ENCODE measurements at places on chromosomes 2 and 18.

DNA sequence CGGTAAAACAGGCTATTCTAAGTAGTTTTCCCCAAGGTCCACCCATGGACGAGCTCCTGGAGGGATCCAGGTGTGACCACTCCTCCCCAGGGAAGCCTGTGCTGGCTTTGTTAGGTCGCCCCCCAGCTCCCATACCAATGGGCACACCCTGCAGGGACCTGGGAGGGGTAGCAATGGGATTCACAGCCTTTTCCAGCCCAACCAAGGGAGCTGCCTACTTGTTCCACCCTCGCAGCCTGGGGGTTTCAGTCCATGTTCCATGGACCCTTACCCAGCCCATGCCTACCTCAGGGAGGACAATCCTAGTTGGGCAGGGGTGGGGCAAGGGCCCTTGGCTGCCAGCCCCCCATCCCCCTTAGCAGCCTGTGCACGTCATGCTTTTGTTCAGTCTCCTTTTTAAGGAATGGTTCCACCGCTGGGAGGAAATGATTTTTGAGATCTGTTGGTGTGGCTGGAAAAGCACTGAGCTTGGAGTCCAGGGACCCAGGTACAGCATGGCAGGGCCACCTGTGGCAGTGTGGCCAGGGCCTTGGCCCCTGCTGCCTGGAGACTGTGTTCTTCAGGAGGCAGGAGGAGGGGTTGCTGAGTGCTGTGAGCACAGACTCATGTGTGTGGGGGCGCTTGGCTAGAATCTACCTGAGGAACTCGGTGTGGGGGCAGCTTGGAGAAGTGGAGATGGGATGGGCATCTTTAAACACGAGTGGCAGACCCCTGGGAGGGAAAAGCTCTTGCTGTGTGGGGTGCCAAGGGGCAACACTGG is 166.8 kb downstream of the TWIST2 start:
- DNase-seq, result no peak

DNA sequence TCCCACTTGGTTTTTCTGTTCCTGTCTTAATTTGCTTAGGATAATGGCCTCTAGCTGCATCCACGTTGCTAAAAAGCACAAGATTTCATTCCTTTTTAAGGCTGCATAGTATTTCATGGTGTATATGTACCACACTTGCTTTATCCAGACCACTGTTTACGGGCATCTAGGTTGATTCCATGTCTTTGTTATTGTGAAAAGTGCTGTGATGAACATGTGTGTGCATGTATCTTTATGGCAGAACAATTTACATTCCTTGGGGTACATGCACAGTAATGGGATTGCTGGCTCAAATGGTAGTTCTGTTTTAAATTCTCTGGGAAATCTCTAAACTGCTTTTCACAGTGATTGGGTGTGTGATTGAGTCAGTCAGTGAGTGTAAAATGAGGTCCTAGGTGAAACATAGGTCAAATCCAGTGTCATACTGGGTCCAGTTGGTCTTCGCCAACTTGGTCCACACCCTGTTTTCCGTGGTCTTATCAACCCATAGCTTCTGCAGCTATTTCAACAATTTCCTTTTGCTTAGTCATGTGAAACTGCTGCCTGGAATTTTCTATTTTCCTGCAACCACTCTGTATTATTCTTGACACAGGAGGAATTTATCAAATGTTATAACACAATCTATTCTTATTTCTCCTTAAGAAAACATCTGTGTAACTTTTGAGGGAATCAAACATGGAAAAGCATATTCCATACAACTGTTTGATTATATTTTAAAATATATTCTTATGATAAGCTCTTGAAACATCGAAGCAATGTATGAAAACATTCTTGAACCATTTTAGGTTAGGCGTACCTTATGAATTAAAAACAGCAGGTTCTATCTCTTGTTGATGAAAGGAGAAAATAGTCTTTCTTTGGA is 82.9 kb downstream of the ADCYAP1 start:
- DNase-seq, result no peak

DNA sequence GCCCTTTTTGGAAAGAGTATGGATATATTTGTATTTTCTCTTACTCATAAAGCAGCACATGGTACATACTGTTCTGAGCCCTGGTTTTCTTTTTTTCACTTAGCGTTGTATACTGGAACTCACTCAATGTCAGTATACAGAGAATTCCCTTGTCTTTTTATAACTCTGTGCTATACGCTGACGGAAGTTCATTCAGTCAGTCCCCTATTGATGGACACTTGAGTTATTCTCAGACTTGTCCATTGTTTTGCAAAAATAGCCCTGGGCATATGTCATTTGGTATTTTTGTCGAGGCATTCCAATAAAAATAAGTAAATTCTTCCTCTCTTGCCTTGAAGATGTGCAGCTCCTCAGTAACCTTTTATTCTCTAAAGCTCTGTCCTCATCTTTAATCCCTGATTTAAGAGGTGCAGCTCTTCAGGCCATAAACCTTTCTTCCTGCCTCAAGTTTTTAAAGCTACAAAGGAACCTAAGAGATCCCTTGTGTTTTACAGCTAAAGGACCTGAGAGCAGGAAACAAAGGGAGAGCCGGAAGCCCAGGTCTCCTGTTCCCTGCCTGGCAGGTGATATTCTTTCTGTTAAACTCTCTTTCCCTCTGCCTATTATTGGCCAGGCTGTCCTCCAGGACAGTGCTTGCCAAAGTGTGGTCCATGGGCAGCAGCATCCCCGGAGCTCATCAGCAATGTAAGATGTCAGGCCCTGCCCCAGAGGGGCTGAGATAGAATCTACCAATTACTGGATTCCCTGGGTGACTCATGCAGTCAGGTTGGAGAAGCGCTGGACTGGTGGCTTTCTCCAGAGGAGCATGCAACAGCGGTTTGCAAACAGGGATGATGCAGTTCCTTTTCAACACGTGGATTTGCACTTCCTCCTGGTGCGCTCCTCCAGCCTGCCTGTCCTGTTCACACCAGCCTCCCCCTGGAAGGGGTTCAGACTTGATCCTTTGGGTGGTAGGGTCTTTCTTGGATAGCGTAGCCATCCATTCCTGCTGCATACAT is 158.0 kb downstream of the NEDD4L start:
- DNase-seq, result no peak

GRCh38 chr2:202022755-202023154 is 10.9 kb upstream of the FZD7 start:
- DNase-seq, result no peak

GRCh38 chr2:226362980-226363379 is 436.6 kb downstream of the IRS1 start:
- no peak for DNase-seq

DNA sequence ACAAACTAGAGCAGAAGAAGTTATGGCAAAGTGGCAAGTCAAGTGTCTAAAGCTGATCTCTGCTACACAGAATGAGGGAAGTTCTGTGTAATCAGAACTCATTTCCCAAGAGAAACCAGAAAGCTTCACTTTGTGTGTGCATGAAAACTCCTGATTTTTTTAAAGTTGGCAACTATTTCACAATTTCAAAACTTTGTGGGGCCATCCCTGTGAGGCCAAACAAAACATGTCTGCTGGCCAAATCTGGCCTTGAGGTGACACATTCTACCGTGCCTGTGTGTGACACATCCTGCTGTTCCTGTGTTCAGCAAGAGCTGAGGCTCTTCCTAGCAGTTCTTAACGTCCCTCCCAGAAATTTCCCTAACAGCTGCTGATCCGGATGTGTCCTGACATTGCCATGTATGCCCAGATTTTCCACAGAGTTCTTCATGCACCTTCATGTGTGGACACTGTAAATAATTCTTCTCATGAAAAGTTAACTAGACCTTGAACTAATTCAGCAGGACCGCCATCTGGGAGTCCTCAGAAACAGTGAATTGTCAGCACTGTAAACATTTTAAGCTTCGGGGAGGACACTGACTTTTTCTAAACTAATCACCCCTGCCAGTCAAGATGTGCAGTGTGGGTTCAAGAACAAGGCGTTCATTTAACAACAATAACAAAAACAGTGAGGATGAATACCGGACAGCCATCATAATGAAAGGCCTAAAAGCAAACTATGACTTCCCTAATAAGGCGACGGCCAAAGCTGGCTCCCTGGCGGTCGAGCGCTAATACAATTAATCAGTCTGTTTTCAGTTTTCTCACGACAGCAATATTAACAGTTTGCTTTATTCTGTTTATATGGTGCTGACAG is 99.0 kb downstream of the PLEKHM3 start:
- no peak for DNase-seq

DNA sequence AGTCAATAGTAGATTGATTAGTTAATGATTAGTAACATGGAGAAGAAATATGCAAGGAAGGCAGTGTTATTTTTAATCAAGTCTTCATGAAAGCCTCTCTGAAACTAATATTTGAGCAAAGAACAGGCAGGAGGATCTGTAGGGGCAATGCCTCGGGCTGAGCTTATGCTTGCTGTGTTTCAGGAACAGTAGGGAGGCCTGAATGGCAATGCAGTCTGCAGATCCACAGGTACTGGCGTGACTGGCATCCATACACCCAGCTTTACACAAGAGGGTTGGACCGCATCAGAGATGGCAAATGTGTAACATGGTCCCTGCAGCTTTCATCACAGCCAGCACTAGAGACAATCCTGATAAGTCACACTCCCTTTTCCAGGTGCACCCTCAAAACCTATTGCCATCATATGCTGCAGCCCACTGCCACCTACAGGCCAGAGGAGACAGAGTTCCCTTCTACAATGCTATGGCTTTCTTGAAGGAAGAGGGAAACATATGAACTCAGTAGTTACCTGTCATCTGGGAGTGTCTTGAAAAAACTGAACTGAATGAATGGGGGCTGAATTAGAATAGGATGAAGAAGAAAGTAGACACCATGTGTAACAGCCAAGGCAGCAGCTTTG is 582.4 kb upstream of the RAB6C start:
- no peak for DNase-seq

DNA sequence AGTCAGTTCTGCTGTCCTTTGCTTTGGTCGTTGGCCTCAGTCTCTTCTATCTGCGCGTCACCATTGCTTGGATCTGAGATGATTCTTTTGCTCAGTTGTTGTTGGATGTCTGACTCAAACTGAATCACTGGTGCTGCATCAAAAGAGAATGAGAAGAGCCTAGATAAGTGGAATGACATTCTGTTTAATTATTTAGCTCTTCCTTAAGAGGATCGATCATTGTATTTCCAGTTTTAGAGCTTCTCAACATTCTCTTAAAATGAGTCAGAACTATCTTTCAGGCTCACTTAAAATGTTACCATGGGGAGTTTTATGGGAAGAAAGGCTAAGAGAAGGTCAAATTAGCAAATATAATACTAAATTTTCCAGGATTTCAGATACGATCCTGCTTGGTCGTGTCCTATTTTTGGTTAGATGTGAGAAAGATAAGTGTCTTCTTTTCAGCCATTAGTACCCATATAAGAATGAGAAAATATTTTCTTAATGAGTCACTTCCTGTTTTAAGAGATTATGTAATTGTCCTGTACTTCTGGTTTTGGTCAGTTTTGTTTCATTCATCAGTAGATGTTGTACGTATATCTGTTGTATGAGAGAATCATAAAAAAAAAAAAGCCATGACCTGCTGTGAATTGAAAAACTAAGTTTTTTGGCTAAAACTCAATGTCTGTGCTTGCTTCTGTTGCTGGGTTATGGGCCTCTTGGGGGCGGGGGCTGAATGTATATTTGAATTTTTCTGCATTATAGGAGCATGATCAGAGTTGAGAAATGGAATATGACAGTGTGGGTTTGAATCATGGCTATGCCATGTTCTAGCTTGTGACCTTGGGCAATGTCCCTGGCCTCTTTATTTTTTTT is 31.6 kb upstream of the CASP10 start:
- DNase-seq, result no peak

DNA sequence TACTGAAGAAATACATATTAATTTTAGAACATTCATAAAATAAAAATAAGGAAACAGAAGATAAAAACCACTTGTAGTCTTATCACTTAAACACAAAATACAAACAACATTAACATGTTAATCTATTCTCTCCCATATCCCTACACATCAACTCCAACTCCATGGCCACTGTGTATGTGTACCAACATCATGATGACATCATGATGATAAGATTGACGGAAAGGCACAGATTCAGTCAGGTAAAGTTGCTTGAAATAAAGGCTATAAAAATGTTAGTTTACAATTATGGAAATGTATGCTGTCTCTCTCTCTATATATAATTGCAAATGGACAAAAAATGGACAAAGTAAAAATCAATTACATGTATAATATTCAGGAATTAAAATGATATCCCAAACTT is 388.5 kb upstream of the UBE2E3 start:
- DNase-seq, result no peak

GRCh38 chr2:167953776-167954175 is 293.6 kb downstream of the STK39 start:
- no peak for DNase-seq

- no peak for DNase-seq
Measured at GRCh38 chr18:74896390-74896991, 298.8 kb downstream of the ZNF407 start.

DNA sequence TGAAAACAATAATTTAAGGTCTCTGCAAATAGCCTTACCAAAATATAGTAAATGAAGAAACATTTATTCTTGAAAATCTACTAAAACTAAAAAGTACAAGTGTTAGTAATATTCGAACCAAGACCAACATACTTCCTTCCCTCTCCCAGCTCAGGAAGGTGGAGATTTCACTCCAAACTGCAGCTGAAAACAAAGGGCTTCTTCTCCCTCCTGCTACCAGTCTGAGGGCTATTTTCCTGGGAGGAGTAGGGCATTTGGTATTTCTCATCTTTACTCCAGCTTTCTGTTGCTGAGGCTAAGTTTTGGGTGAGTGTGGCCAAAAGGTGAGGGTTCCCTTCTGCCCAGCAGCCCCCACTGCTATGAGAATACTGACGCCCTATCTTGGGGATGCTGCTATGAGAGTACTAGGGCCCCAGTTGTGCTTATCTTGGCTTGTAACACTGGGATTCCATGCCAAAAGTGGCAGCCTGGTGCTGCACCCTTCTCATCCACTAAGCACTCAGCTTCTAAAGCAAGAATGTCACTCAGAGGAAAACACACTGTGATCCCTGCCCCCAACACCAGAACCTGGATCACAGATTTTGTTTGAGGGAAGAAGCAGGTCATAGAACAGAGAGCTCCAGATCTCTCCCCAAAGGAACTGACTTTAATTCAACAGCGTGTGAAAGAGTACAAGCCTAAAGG is 130.7 kb upstream of the KLF7 start:
- no peak for DNase-seq

DNA sequence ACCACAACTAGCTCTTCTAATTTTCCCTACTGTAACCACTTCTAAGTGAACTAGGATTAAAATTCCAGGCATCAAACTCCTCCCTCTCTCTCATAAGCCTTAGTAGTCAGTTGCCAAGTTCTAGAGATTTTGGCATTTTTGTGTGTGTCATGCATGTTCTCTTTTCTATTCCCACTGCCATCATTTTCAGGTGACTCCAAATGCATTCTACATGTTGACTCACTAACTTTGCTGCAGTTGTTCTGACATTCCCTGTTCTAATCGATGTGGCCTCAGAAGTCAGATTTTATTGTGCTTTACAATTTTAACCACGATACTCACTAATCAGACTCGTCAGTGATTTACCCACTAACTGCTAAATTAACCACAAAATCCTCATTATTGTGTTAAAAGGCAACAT is 13.3 kb downstream of the DSC1 start:
- no peak for DNase-seq

GRCh38 chr2:176675271-176675949 is 406.2 kb downstream of the MTX2 start:
- DNase-seq, result no peak

- DNase-seq, result no peak
Measured at GRCh38 chr2:136021976-136022375, 36.5 kb upstream of the DARS1 start.
